ENCODE measurements at places on chromosomes 12 and 14.

DNA sequence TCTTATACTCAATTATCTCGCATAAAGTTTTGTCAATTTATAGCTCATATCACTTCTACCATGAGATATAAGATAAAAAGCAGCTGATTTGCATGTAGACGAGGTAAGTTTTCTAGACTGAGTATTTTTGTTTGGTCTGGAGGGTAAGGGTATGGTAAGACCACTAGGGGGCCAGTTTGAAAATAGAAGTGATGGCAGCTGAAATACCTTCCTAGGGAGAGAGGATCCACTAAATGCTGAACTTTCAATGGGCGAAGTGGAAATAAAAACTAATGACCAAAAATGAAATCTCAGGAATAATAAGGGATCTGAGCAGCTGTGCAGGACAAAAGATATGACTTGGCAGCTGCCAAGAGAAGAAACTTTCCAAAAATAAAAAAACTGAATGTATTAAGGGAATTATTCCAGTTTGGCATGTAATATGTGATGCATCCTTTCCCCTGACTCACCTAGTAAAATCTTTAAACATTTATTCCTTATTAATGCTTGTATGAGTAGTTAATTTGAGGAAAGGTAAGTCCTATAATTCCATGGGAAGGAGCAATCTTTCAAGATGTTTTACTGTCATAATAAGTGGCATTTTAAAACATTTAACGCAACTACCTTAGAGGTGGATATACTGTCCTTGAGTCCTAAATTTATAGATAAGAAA, 754.5 kb downstream of the C12orf50 start:
- DNase-seq: no peak

DNA sequence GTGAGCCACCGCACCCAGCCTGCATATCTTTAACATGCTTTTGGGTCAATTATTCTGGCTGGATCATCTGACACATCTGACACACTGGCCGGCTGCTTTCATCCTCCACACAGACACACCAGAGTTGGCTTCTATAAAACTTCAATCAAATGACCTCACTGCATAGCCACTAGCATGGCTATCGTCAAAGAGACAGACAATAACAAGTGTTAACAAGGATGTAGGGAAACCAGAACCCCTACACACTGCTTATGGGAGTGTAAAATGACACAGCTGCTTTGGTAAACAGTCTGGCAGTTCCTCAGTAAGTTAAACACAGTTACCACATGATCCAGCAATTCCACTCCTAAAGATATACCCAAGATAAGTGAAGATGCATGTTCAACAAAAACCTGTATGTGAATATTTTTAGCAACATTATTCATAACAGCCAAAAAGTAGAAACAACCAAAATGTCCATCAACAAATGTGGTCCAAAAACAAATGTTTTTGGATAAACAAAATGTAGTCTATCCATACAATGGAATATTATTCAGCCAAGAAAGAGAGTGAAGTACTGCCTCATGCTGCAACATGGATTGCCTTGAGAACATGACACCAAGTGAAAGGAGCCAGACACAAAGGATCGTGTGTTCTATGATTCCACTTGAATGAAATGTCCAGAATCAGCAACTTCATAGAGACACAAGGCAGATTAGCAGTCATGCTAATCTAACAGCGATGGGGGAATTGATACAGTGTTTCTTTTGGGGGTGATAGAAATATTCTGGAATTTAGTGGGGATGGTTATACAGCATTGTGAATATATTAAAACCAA, 10.1 kb downstream of the KDM2B start:
- DNase-seq: no peak

- DNase-seq: no peak
Observed at GRCh38 chr14:71776471-71777360, 155.5 kb upstream of the RGS6 start.

DNA sequence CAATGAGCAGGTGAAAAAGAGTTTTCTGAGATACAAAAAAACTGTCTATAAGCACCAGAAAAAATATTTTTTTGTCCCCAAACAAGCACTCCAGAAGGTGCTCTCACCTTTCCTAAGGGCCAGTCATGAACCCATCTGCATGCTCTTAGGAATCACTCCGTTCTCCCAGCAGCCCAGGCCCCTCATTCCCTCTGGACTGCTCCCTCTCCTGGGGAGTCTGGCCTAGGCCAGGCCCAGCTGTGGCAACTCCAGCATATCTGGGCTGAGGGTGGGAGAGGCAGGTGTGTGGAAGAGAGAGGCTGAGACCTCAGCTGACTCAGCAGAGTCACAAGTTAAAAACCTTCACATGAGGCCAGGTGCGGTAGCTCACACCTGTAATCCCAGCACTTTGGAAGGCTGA, 54.6 kb downstream of the TRAFD1 start:
- DNase-seq: no peak

DNA sequence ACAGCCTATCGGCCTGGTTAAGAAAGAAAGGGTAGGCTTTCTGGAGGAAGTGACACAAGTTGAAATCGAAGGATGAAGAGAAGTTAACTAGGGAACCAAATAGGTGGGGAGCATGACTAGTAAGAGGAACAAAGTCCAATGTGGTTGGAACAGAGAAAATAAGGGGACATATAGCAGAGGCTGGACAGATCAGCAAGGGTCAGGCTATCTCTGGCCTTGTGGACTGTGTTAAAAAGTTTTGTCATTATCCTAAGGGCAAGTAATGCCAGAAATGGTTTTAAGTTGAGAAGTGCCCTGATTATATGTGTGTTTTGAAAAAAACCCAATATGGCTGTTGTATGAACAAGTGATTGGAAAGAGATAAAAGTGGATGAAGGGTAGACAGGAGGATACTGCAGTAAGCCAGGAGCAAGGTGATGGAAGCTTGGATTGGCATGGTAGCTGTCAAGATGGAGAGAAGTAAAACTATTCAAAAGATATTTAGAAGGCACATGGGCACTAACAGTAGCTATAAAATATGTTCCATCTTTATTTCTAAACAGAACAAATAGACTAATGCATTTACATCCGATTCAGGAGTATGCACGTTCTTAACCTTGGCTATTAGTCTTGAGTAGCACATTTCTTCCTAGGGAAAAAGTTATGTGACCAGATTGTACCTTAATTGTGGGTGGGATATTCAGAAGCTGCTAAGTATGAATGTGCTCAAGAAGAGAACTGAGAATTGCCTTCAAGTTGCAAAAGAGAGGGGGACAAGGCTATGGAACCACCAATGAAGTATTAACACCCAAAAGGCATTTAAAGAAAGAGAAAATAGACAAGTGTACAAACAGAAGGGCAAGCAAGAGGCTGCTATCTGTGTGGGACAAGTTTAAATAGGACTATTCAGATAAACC, 46.8 kb upstream of the OR5AU1 start:
- DNase-seq: no peak

DNA sequence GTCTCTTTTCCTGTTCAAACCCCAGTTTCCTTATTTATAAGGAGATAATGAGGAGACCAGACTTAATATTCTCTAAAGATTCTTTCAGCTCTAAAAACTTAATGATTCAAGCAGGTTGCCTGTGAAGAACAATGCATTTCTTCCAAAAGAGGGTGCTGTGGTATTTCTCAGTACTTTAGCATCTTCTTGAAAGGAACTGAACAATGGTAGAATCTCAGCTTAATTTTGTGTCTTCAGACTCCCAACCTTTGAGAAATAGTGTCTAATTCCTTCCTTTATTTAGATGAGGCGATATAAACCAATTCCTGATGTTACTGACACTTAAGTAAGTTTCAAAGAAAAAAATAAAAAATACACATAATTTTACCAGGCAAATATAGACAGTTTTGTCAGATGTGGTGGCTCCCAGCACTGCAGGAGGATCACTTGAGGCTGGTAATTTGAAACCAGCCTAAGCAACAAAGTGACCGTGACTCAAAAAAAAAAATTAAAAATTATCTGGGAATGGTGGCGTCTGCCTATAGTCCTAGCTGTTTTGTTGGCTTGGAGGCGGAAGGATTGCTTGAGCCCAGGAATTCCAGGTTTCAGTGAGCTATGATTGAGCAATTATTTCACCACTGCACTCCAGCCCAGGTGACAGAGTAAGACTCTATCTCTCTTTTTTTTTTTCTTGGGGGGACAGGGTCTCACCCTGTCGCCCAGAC, 76.9 kb upstream of the PSMA6 start:
- DNase-seq: no peak

GRCh38 chr14:90554341-90554740, 157.5 kb downstream of the CALM1 start:
- no peak for DNase-seq

DNA sequence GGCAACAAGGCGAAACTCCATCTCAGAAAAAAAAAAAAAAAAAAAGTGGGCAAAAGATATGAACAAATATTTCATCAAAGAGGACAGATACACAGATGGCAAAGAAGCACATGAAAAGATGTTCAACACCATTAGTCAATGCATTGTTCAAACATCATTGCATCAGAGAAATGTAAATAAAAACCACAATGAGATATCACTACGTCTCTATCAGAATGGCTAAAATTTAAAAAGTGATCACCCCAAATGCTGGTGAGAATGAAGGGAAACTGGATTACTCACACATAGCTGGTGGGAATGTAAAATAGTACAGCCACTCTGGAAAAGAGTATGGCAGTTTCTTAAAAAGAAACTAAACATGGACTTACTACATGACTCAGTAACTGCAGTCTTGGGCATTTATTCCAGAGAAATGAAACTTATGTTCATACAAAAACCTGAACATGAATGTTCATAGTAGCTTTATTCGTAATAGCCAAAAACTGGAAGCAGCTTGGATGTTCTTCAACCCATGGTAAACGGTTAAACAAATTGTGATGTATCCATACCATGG, 3.6 kb downstream of the L2HGDH start:
- no peak for DNase-seq

DNA sequence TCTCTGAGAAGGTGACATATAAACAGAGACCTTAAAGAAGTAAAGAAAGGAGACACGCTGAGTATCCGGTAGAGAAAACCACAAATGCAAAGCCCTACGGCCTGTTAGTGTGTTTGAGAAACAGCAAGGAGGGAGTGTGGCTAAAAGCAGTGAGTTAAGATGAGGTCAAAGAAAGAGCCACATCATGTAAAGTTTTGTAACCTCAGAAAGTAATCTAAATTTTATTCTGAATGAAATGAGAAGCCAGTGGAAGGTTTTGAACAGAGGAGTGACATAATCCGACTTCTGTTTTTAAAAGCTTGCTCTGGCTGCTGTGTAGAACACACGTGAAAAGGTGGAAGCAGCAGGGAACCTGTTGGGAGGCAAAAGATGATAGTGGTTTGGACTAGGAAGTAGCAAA, 32.6 kb downstream of the PPP2R5E start:
- DNase-seq: no peak

GRCh38 chr14:95523815-95524448, 7.5 kb upstream of the SYNE3 start:
- DNase-seq: no peak

DNA sequence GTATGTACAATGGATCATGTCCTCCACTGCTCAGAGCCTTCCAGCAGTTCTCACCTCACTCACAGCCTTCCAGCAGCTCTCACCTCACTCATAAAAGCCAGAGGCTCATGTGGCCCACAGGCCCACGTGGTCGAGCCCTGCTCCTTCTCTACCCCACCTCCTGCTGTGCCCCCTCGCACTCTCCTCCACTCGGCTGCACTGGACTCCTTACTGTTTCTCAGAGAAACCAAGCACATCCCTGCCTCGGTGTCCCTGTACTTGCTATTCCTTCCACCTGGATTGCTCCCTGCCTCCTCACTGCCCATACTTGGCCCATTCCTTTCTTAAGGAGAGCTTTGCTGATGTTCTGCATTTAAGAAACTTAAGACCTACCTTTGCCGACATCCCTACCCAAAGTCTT, 219.7 kb downstream of the ZFP36L1 start:
- DNase-seq: no peak

DNA sequence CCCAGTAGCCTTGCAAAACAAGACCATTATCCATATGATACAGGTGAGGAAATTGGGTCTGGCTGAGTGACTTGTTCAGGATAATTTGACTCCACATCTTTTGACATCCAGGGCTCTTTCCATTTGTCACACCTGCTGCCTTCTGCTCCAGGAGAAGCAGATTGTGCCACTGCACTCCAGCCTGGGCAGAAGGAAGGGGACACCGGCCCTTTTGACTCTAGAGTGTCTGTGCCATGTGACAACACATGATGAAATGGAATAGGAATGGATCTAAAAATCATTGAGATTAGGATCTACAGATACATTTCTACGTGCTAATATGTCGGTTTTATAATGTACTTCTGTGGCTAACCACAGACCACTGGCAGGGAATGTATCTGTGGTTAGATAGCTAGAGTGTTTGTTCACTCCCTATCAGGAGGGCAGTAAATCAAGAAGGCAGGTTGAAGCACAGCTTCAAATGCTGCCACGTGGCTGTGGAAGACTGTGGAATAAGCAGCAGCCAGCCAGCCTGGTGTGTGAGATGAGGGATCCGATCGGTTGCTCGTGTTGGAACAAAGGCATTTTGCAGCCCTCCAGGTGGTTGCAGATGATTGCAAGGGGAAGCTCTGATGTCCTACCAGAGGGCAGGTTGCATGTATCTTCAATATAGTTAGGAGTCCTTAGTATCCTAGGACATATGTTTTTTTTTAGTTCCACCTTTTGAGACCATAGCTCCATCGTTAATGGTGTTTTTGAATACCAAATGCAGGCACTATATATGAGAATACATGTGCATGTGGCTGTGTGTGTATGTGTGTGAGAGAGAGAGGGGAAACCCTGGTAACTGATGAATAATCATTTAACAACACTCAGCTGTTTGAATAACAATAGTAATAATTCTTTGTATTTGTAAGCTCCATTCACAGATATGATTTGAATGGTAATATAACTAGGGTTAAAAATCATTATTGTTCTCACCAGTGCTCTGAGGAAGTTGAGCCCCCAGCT, 28.6 kb downstream of the EML1 start:
- DNase-seq: no peak

- no peak for DNase-seq
Observed at GRCh38 chr12:22268406-22268805, 66.1 kb downstream of the ST8SIA1 start.

- DNase-seq: no peak
Observed at GRCh38 chr12:56622535-56622934, 7.6 kb downstream of the BAZ2A start.

DNA sequence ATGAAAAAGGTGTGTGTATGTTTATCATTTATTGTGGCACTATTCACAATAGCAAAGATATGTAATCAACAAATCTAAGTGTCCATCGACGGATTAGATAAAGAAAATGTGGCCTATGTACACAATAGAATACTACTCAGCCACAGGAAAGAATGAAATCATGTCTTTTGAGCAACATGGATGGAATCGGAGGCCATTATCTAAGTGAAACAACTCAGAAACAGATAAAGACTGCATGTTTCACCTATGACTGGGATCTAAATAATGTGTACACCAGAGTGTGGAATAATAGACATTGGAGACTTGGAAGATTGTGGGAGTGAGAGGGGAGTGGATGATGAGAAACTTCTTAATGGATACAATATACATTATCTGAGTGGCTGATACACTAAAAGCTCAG, 44.0 kb downstream of the CCER1 start:
- no peak for DNase-seq

GRCh38 chr14:75539561-75540478, 17.6 kb downstream of the BATF start:
- no peak for DNase-seq

- DNase-seq: no peak
Observed at GRCh38 chr14:53996041-53996440, 39.4 kb upstream of the BMP4 start.

All from activated CD4-positive, alpha-beta T cell treated with anti-CD3 and anti-CD28 coated beads for 24 hours (primary cell).